A549 treated with DMSO at 1 μM for 4 hours (cell line): ENCODE measurements at places on chromosomes 12 and 14. TPM values are rescaled to one million over a fixed set of nuclear protein-coding genes. Genes with fewer than 3 reads are reported as not detected.

KRT81 gene
- 2,993 to 3,705 TPM (median 3,273 TPM) in 5 replicates for total RNA-seq

ESPL1 gene
- total RNA-seq = 15.6 to 25.1 TPM (median 20.0 TPM) in 5 replicates

TAS2R7 gene
- not detected in 5 replicates for total RNA-seq

SERPINA6 gene
- 0.64 to 1.1 TPM (median 0.94 TPM) in 5 replicates for total RNA-seq

METTL25 gene
- 1.9 to 3.6 TPM (median 3.0 TPM) in 5 replicates for total RNA-seq

LAG3 gene
- 0.47 to 2.2 TPM (median 1.4 TPM) in 5 replicates for total RNA-seq

LRTM2 gene
- 0.08 to 0.18 TPM in 2 of 5 replicates, not detected in the others for total RNA-seq

PTCSC3 gene
- not detected in 5 replicates for total RNA-seq

RFX4 gene
- total RNA-seq = not detected in 5 replicates

TBX3 gene
- 17.2 to 23.7 TPM (median 21.5 TPM) in 5 replicates for total RNA-seq

BBS10 gene
- 3.8 to 5.8 TPM (median 4.7 TPM) in 5 replicates for total RNA-seq

KIF26A gene
- total RNA-seq = 1.8 to 4.3 TPM (median 3.1 TPM) in 5 replicates

ADCY6 gene
- 11.4 to 15.6 TPM (median 15.0 TPM) in 5 replicates for total RNA-seq

PLCZ1 gene
- not detected in 5 replicates for total RNA-seq

MANSC4 gene
- not detected in 5 replicates for total RNA-seq

SLC5A8 gene
- total RNA-seq = not detected in 5 replicates

OR4Q3 gene
- total RNA-seq = not detected in 5 replicates

CCDC60 gene
- not detected in 5 replicates for total RNA-seq

GPR162 gene
- total RNA-seq = 0.39 to 0.93 TPM (median 0.47 TPM) in 5 replicates

MIPOL1 gene
- total RNA-seq = 1.9 to 3.5 TPM (median 3.3 TPM) in 5 replicates

SMAGP gene
- total RNA-seq = 20.6 to 23.2 TPM (median 21.8 TPM) in 5 replicates

TESPA1 gene
- total RNA-seq = not detected in 5 replicates
